ENCODE measurements at places on chromosomes 11 and 22.

- DNase-seq: no peak
These were observed 731 bp upstream of the SLC37A2 start for GRCh38 chr11:125062218-125062930.

- DNase-seq: peak; percentile 35
These were observed 24.4 kb upstream of the TXNRD2 start for GRCh38 chr22:19965771-19966709.

- no peak for DNase-seq
These were observed 21.5 kb downstream of the CYTH4 start for GRCh38 chr22:37303821-37304274.

DNA sequence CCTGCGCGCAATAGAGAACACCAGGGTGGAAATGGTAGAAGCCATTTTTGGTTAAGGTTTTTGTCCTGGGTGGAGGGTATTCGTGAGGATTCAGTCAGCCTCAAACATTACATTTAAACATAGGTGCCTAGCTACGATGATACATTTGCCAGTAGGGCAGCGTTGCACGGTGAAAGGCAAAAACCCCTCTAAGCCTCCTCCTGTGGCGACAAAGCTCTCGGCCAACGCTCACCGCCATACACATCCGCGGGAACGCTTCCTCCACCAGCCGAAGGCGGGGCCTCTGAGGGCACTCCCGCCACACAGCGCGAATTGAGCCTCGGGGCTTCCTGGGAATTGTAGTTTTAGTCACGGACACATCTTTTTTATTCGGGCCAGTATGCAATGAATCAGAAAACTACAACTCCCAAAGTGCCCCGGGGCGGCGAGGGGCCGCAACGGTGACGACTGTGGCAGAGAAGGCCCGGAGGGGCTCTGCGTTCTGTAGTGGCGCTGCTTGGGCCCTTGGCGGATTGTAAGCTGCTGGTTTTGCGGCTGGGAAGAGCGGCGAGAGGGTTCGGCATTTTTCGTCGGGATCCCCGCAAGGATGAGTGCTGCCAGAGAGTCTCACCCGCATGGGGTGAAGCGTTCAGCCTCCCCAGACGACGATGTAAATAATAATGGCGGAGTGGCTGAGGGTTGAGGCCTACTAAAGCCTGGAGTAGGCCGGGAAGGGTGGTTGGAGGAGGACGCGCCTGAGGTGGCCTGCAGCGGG lies at the start of gene C11orf58:
Gene C11orf58 (plus strand): TSS at position 455 of the 754 bp plus-strand sequence. CDS start 132 bp downstream, at position 587.
- DNase-seq: peak; percentile 97

GRCh38 chr11:90223248-90223585 lies 368 bp upstream of the CHORDC1 start:
- no peak for DNase-seq

DNA sequence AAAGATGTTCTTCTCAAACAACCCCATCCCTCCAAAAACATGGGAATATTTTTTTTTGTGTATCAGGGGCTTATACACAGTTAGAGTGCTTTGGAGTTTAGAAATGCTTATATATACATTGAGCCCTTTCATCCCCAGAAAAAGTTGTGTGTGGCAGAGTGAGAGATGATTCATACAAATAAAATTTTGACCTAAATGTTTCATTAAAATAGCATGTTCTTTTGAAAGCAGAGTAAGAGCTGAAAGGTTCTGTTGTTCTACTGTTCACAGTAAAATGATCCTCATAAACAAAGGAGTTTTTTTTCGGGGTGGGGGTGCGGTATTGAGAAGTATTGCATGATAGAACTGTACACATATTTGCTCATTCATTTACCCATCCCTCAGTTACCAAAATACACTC lies 512.4 kb downstream of the DLG2 start:
- no peak for DNase-seq

DNA sequence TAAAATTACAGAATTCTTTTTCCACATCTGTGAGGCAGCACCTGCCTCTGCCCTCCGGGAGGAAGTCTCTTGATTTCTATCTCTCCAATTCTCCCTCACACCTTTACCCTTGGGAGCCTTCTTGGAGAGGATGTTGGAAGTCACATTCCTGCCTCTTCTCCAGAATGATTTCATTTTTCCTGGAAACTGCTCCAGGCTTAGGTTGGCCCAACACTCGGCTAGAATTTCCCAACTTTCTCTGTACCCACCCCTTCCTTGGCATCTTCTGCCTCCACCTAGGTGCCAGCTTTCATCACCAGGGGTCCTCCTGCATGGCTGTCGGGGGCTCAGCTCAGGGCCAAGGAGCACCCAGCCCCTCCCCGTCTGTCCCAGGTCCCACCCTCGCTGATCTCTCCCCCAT lies 43.2 kb downstream of the SLCO2B1 start:
- no peak for DNase-seq

- DNase-seq: no peak
These were observed 11.2 kb upstream of the CHST1 start for GRCh38 chr11:45676522-45677095.

GRCh38 chr11:12083380-12083779 lies 27.0 kb upstream of the MICAL2 start:
- DNase-seq: no peak

GRCh38 chr11:15197696-15198095 lies 83.0 kb downstream of the INSC start:
- no peak for DNase-seq

GRCh38 chr11:575313-575995 lies 816 bp upstream of the PHRF1 start:
- no peak for DNase-seq

GRCh38 chr22:25777870-25778269 lies 35.9 kb downstream of the MYO18B start:
- peak; percentile 30 for DNase-seq

DNA sequence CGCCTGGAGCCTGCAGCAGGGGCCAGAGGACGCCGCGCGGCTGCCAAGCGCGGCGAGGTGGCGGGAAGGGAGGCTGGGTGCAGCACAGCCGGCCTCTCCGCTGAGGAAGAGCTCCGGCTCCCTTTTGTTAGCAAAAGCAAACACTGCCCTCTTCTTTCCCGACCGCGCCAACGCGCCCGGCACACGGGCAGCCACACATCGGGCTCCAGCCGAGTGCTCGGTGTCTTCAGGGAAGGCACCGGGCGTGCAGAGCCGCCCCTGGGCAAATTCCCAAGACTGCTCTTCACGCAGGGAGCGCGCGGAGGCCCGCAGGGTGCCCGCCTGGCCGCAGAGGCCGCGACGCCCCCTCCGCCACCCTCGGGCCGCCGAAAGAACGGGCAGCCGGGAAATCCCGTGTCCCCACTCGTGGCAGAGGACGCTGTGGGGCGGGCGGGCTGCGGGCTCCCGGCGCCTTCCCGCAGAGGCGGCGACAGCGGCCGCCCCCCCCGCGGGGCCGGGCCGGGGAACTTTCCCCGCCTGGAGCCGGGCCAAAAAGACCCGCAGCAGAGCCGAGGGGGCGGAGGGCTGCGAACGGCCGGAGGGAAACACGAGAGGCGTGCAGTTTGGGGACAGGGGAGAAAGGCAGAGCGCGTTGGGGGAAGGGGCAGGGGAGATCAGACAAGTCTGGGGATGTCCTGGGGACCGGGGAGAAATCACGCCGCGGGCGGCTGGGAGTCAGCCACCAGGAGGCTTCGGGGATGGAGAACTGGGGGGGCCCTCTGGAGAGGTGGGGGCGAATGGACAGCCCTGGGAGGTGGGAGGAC lies 931 bp downstream of the CADM1 start:
- no peak for DNase-seq

DNA sequence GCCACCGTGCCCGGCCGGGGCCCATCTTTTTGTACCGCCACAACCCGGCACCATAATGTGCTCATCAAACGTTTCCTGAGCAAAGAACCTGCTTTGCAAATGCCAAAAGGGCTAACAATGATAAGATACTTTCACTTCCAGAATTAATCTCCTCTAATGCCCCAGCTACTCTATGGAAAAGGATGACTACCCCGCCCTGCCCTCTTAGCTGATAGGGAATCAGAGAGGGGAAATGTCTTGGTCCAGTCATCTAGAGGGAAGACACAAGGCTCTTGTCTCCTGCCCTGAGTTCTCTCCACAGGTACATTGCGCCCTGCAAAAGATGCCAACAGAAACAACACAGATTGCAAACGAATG lies 586 bp downstream of the TTLL1 start:
- DNase-seq: no peak

GRCh38 chr11:11561991-11562390 lies 59.8 kb downstream of the GALNT18 start:
- no peak for DNase-seq

GRCh38 chr22:31122532-31123291 lies at the start of gene INPP5J:
Gene INPP5J, plus strand, starts transcription at chr22:31122966. Its CDS starts 49 bp downstream, at chr22:31123015.
- DNase-seq: no peak

GRCh38 chr11:125982348-125982730 lies 36.5 kb downstream of the VSIG10L2 start:
- no peak for DNase-seq

- no peak for DNase-seq
These were observed 239.7 kb downstream of the BRD1 start for GRCh38 chr22:49587987-49588386.

GRCh38 chr22:50267591-50268390 lies 2.4 kb downstream of the MAPK11 start:
- DNase-seq: no peak

DNA sequence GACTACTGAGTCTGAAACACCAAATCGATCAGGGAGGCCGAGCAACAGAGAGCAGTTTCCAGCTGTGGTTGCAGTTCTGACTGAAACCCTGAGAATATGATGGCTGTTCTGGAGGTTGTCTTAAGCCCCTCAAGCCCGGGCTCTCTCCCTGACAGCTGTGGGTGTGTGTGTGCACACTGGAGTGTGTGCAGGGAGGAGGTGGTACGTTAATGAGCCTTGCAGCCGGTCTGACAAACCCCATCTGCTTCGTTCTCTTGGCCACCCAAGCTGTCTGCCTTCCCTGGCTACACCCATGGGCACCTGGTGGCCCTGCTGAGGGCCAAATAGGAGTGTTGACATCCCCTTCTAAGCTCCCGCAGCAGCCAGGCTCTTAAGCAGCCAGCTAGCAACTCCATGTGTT lies 189.8 kb downstream of the KIRREL3 start:
- DNase-seq: no peak

GRCh38 chr11:35990816-35991215 lies 47.0 kb downstream of the LDLRAD3 start:
- no peak for DNase-seq

- no peak for DNase-seq
These were observed 25.1 kb downstream of the TBX1 start for GRCh38 chr22:19785461-19786263.

- DNase-seq: no peak
These were observed 116.0 kb upstream of the TIMP3 start for GRCh38 chr22:32685512-32685911.

- no peak for DNase-seq
These were observed 1299.3 kb downstream of the BRD1 start for GRCh38 chr22:48528221-48528915.

- no peak for DNase-seq
These were observed 46.4 kb downstream of the MORC2 start for GRCh38 chr22:30922151-30922611.

DNA sequence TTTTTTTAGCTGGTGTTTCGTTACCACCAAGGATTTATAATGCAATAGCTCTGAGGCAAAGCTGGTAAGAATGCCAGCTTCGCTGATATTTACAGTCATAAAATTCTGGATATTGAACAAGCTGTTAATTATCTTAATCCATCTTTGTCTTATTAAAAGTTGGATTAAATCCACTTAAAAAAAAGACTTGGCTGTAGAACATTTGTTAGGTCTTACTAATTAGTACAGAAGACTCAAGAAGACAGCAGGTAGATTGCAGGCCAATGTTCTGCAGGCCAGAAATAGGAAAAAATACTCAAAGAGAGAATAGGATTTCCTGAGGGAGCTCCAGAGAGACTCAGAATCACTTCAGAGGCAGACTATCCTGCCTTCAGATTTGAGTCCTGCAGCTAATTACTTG lies 7.5 kb downstream of the ROBO4 start:
- DNase-seq: no peak

GRCh38 chr22:39178206-39179111 lies 26.0 kb upstream of the CBX7 start:
- no peak for DNase-seq

DNA sequence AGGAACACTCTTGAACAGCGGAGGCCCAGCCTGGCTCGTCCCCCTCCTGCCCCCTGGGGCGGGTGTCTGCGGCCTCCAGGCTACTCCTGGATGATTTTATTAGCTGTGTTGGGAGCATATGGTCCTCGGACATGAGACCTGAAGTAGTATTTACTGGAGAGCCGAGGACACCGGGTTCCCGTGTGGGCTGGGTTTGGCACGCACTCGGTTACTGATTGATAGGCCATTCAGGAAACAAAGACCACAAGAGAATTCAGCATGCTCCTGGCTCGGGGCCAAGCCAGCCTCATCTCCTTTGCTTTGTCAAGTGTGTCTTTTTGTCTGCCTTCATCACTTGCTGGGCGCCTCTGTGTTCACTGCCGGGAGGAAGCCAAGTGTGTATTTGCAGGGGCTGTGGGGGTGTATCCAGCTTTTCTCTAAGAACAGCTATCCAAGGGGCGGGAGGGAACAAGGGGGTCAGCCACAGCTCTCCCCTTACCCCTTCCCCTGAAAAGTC lies 9.7 kb downstream of the FXYD2 start:
- DNase-seq: peak; percentile 91

DNA sequence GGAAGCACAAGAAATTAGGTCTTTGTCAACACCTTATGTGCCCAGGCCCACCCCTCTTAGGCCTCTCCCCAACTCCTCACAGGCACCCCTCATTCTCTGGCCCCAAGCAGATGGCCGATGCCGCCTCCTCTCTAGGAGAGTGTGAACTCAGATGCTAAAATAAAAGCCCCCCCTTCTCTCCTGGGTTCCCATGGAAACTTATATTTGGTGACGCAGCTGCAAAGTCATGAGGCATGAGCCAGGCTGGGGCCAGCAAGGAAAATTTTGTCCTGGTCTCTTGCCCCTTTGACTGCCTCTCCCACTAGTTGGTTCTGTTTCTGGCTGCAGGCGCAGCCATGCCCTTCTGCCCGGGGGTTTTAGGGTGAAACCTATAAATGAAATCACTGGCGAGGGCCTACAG lies 11.8 kb downstream of the RCOR2 start:
- no peak for DNase-seq

DNA sequence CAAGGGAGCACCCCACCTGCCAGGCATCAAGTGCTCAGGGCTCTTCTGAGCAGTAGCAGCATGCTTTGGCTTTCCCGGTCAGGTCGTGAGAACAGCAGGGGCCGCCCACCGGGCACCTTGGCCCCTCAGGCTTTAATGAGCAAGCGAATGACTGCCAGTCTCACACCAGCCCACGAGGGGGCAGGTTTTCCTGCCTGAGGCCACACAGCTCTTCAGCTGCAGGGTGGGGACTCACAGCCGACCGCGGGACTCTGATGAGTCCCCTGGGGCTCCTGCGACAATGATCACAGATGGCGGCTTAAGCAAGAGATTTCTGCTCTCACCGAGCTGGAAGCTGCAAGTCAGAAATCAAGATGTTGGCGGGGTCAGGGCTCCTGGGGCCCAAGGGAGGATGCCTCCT lies 14.3 kb upstream of the FGF19 start:
- peak; percentile 79 for DNase-seq
